ENCODE measurements at places on chromosomes 1 and 21.

- DNase-seq: no peak
Measured at GRCh38 chr1:193727850-193728249, 541.4 kb upstream of the B3GALT2 start.

DNA sequence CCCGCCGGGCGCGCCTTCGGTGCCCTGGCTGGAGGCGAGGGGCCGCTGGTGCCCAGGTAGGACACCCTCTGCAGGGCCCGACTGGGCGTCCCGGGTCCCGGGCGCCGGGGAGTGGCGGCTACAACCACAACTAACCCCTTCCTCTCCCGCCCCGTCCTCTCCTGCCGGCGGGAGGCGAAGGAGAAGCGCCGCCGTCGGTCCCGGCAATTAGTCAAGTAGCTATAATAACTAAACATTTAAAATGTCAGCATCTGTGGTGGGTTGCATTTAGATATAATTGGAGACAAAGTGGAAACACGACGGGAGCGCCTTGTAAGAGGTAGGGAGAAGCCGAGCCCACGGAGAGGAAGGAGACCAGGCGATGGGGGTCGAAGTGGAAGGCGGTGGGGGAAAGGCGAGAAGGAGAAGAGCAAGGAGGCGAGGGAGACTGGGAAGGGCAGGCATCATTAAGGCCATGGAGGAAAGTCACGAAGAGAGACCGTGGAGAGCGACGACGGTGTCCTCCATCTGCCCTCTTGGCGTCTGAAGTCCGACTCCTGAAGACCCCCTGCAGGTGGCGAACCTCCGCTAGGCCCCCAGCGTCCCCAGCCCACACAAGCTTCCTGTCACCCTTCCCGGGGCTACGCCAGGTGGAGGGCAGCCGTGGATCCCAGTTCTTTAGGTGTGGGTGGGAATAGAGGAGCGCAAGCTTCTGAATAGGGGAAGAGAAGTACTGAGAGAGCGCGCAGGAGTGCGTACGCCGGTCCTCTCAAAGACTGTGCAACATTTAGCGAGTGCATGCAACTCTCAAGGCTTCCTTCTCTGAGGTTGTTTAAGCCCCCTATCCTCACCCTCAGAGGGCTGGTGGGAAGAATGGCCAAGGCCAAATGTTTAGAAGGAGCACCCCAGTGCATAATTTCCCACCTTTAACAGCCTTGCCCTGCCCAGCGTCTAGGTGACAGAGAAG is 1.6 kb downstream of the CNIH3 start:
- no peak for DNase-seq

DNA sequence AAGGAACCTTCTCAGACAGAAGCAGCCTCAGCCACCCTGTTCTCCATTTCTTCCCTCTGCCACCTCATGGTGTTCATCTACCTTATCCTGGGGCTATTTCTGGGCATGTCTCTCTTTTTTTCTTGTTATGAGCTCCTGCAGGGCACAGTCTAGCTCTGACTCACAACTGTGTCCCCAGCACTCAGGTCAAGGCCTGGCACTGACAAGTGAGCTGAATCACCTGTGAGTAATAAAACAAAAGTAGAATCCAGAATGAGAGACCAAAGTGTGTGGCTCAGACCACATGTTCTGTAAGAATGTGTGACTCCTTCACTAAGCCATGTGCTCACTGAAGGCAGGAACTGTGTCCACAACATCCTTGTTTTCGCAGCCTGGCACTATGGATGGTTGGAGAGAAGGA is 23.2 kb downstream of the C1orf94 start:
- peak; percentile 70 for DNase-seq

GRCh38 chr1:231407049-231407448 is 15.0 kb downstream of the EGLN1 start:
- DNase-seq: no peak

- peak; percentile 17 for DNase-seq
Measured at GRCh38 chr1:211371406-211372105, 44.9 kb downstream of the TRAF5 start.

DNA sequence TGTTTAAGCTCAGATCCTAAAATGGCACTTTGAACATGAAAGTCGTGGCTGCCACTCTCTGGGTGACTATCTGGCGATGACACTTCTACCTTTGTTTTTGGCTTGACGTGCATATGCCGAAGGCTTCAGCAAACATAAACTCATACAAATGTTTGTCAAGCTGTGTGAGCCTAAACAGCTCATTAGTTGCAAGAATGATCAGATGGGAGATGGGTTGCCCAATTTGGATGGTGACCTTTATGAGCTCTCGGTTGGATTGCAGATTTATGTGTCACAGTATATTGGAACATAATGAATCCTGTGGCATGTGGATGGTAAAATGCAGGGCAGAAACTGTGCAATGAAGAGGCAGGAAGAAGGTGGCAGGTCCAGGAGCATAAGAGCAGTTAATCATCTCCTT is 229.3 kb downstream of the DISC1 start:
- no peak for DNase-seq

DNA sequence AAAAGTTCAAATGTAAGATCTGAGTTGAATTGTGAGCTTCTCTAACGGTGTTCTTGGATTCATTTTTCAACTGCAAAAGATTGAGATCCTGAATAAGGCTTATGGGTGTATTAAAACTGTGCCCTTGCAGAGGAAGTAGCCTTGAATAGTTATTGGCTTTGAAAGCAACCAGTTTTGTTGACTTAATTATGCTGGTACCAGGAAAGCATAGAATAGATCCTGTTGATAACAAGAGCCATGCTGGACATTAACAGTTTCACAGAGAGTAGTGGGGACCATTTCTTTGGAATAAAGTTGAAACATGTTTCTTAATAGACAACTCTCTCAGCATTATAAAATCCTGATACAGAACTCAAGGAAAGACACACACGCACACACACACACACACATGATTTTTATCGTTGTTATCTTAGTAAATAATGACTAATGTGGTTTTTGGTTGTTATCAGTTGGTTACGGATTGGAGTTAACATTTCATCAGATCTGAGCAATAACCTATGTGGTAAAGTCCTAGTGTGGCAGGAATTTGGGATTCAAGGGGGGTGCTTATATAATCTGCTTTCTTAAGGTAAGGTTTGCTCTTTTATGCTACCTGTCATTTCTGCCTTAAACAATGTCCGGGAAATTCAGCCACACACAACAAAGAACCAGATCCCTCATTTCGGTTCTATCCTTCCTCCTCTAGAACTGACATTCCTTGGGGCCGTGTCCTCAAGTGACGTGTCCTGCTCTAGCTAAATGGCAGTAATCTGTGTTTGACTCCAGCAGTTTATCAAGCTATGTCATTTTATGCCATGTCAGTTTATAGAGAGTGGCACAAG is 330.9 kb downstream of the CHRM3 start:
- DNase-seq: no peak

GRCh38 chr1:201291916-201292315 is 8.6 kb downstream of the PKP1 start:
- no peak for DNase-seq

- DNase-seq: no peak
Measured at GRCh38 chr1:87249803-87250202, 78.9 kb upstream of the LMO4 start.

DNA sequence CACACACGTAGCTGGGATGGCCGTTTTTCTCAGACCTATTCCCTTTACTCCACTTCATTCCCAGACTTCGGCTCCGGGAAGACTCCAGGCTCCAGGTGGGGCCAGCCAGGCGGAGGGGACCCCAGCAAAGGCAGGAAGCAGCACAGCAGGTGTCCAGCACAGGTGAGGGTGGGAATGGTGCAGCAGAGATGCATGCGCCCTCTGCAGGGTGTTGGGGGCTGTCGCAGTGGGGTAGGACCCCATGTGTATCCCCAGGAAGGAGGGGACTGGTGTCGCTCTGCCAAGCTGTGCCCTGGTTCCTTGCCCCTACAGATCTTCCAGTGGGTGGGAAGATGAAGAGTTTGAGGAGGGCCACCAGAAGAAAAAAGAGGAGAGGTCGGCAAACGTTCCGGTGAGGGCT is 5.3 kb downstream of the TTC24 start:
- no peak for DNase-seq

DNA sequence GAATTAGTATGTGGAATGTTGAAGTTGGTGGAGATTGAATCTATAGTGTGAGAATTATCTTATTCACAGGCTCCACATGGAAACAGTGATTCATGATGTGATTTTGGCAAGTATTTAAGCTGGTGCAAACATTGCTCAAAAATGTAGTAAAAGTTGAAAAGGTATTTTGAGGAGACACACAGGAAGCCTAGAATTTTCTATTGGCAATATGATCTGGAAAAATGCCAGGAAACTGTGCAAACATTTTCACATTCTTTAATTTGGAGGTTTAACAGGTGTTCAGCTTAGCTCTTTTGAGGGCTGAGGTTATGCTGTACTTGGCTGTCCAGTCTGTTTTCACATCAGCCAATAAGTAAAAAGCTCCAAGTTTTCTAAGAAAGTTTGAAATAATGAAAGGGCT is 327.3 kb downstream of the RWDD3 start:
- no peak for DNase-seq

DNA sequence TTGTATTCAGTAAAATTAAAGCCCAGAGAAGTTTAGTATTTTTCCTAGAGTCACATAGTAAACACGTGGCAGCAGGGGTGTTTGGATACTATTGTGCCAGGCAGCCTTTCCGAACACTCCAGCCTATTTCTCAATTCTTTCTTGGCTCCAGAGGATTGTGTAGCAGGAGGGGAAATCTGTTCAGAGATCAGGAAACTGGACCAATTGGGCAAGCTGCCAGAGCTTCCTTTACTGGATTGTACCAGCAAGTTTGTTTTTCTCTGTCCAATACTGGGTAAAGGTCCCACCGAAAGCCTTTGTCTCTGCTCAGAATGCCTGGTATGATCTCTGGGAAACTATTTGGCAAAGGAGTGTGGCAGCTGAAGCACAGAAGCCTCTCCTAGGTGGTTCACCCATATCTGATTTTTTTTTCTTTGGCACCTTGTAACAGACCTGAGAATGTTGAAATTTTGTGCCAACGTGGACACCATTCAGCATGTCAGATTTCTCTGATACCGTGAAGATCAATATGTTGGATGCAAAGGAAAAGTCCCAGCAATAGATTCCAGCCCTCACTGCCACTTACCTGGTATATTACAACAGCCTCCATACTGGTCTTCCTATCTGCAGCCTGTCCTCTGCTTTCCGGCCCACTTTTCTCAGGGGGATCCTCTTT is 126.2 kb downstream of the FGGY start:
- DNase-seq: peak; percentile 16

GRCh38 chr1:232378266-232379062 is 251.5 kb downstream of the SIPA1L2 start:
- no peak for DNase-seq

DNA sequence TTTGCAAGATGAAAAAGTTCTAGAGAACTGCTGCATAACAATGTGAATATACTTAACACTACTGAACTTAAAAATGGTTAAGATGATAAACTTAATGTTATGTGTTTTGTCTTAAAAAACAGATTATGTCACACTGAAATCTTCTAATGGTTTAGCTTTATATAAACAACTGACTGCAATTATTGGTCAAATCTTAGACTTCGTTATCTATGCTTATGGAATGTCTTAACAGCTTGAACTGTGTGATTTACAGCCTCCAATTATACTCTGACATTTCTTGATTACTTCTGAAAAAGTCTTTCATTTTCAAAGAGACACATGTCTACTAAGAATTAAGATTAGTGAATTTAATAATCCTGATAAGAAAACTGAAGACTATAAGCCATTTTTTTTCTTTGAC is 71.1 kb downstream of the ZSWIM5 start:
- DNase-seq: no peak

DNA sequence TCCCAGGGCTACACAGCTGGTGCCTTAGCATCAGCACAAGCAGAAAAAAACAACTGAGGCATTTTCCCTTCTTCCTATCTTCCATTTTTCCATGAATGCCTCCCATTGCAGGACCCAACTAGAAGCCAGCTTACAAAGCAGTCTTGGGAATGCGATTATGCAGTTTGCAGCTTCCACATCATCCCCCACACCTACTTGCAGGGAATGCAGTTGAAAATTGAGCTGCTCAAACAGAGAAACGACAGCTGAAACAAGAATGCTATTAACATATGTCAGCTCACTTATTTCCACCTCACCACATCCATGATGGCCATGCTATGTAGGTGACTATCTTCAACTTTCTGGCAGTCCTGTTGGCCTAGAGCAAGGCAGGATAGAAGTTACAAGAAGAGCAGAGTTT is 150.6 kb upstream of the KCTD3 start:
- DNase-seq: peak; percentile 20

DNA sequence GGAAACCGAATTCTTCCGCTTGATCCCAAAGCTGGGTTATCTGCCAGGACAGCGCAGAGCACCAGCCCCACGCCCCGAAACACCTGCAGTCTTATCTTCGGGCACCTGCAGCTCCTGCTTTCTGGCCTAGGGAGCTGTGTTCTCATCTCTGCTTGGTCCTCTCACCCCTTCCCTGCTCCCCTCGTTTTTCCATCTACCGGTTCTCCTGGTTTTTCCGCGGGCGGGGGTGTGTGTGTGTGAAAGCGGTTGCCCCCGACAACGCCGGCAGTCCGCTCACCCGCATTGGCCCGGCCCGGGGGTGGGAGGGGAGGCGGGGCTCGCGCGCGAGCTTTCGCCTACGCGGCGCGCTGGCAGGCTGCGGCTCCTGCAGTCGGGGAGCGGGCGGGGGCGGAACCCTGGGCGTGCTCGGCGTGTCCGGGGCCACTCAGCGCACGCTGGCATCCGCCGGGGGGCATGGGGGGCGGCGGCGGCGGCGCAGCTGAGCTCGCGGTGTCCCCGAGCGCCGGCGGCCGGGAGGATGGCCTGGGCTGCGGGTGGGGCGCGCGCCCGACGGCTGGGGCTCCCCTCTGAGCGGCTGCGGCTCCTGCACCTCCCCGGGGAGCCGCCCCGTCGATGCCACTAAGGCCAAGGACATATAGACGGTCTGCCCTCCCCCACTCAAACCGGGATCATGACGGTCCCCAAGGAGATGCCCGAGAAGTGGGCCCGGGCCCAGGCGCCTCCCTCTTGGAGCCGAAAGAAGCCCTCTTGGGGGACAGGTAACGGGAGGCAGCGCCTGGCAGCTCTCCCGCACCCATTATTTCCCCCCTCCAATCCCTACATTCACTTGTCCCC is 3.2 kb downstream of the ATP8B2 start:
- peak; percentile 67 for DNase-seq

- no peak for DNase-seq
Measured at GRCh38 chr1:231757101-231757404, 130.5 kb downstream of the DISC1 start.

DNA sequence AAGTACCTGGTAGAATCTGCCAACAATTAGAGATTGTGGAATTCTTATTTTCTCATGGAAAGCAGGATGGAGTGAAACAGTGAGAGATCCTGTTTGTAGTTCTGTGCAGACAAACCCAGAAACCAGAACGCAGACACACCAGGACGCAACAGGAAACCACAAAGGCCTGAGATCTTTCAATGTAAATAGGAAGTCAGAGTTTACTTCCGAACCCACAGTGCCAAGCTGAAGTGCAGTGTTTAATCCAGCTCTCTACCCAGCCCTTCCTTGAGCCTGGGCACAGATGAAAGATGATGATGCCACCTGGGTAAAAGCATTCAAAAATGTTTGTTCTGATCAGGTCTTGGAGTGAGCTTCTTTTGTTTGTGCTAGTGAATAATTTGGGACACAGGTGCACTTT is 244.2 kb upstream of the HOOK1 start:
- DNase-seq: no peak

- peak; percentile 69 for DNase-seq
Measured at GRCh38 chr1:1349256-1350012, at the start of gene DVL1. DVL1 (minus strand) TSS chr1:1349418; CDS start chr1:1349065, 353 bp downstream.
